ENCODE measurements at places on chromosomes 3 and 15. TPM values are rescaled to one million over a fixed set of nuclear protein-coding genes. Genes with fewer than 3 reads are reported as not detected.

Gene TTC21A
- 3.8 TPM for total RNA-seq

Gene ZPLD1
- total RNA-seq: not detected

Gene CCDC33
- not detected for total RNA-seq

Gene GATM
- 2.0 TPM for total RNA-seq

Gene NOX5
- total RNA-seq: not detected

Gene TPRG1
- 1.2 TPM for total RNA-seq

Gene MESP2
- total RNA-seq: not detected

Gene CYP1A2
- total RNA-seq: not detected

Gene BCL2A1
- 14.2 TPM for total RNA-seq

Gene CCDC191
- 3.2 TPM for total RNA-seq

Gene CYB561D2
- 40.9 TPM for total RNA-seq

Gene DLL4
- total RNA-seq: not detected

Gene PARP16
- total RNA-seq: 21.7 TPM

Gene MNS1
- 0.23 TPM for total RNA-seq

Gene TM4SF18
- total RNA-seq: not detected

Gene CHDH
- total RNA-seq: 0.40 TPM

Gene NR2E3
- total RNA-seq: not detected

Gene NAALADL2
- not detected for total RNA-seq

Gene SKOR1
- 0.29 TPM for total RNA-seq

Gene HTR3E
- total RNA-seq: not detected

Gene ATP8B4
- total RNA-seq: 6.8 TPM

Gene PYGO1
- 0.06 TPM for total RNA-seq

Gene APOD
- not detected for total RNA-seq

Gene GOLIM4
- total RNA-seq: 1.7 TPM

Gene TIGIT
- total RNA-seq: 7.0 TPM

Gene C2CD4B
- not detected for total RNA-seq

Gene UBAP1L
- 5.3 TPM for total RNA-seq

Gene NRROS
- 40.6 TPM for total RNA-seq

Gene CNTN4
- total RNA-seq: not detected

Gene ANKRD63
- total RNA-seq: 0.17 TPM

Gene IL17RB
- total RNA-seq: 3.7 TPM

Gene LINGO1
- total RNA-seq: not detected

Gene CAND2
- total RNA-seq: 0.84 TPM

Gene RHCG
- not detected for total RNA-seq

Gene GOLGA8T
- total RNA-seq: not detected

Gene AGTR1
- total RNA-seq: not detected

Gene GPR62
- total RNA-seq: not detected

Gene FETUB
- not detected for total RNA-seq

Gene GOLGA8S
- 0.31 TPM for total RNA-seq

Gene GP5
- 1.1 TPM for total RNA-seq

Gene OR5K2
- total RNA-seq: not detected

Gene NRG4
- not detected for total RNA-seq

Gene SLC22A13
- 0.37 TPM for total RNA-seq

Gene GRIP2
- 0.15 TPM for total RNA-seq

Gene LHFPL4
- not detected for total RNA-seq

Gene ZSCAN29
- 28.2 TPM for total RNA-seq

Gene LRRK1
- total RNA-seq: 0.45 TPM

Gene P2RY1
- total RNA-seq: 0.17 TPM

Gene SOX14
- not detected for total RNA-seq

Gene LRTM1
- not detected for total RNA-seq
